T1000 (cell line): ENCODE measurements at places on chromosomes 12 and 14.

DNA sequence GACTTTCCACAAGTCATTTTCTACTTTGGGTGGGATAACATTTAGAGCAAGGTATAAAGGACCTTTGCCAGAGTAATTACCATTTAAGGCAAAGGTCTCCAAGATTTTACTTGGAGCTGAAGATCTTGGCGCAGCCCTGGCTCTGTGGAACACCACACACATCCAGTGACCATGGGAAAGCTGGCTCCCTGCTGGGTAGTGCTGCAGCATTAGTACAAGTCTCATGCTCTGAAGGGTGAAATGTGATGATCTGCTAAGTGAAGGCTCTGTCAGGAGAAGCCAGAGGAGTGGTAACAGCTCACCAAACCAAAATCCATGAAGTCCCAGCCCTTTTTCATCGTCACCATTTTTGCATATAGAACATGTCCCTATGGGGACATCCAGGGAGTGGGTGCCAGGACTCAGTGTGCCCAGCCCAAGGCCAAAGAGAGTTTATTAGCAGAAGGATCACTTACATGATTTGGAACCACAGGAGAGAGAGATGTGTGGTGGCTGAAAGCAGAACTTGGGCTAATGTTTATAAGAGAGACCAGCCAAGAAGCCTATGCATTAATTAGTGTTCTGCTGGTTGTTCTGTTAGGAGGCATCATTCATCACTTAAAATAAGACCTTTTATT is 110.7 kb downstream of the SLC38A6 start:
- no peak for DNase-seq

- no peak for DNase-seq
These were observed 87.3 kb upstream of the RMST start for GRCh38 chr12:97375310-97375709.

GRCh38 chr12:57261428-57261865 is 10.5 kb upstream of the STAC3 start:
- DNase-seq = no peak

GRCh38 chr14:95033682-95034632 is 123.4 kb downstream of the DICER1 start:
- no peak for DNase-seq

DNA sequence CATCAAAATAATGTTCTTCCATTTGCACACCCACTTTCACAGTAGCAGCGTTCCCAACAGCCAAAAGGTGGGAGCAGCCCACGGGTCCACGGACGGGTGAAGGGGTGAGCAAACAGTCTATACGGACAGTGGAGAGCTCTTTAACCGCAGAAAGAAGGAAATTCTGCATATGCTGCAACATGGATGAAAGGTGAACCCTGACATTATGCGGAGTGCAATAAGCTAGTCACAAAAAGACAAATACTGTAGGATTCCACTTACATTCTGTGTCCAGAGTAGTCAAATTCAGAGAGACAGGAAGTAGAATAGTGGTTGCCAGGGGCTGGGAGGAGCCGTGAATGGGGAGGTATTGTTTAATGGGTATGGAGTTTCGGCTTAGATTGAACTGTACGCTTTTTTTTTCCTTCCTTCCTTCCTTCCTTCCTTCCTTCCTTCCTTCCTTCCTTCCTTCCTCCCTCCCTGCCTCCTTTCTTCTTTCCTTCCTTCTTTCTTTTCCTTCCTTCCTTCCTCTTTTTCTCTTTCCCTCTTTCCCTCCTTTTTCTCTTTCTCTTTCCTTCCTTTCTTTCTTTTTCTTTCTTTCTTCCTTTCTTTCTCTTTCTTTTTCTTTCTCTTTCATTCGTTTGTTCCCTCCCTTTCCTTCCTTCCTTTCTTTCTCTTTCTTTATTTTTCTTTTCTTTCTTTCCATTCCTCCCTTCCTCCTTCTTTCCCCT is 15.8 kb upstream of the ANKRD9 start:
- no peak for DNase-seq

GRCh38 chr12:68425998-68426397 is 93.8 kb upstream of the MDM1 start:
- no peak for DNase-seq

DNA sequence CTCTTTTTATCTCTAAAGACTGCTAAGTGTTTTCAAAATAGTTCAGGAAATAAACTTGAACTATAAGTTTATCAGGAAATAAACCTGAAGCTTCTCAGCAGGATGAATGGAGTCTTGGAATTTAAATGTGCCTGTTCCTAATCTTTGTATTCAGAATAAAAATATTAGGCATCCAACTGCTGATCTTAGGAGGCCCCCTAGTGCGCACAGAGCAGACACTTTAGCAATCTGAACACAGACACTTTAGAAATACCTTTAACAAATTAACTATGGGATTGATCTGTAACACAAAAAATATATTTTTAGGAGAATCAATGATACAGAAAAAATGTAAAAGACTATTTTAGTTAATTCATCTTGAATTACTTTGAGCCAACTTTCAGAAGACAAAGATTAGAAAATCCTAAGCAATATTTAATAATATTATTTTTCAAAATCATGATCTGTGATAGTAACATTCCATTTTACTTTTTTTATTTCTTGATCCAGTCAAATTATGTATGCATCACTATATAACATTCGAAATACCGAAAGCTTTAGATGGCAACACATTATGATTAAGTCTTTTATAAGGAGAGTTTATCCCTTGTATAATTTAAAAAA is 80.9 kb downstream of the SLC41A2 start:
- DNase-seq = peak; percentile 9

- DNase-seq = no peak
These were observed 5.1 kb upstream of the LTA4H start for GRCh38 chr12:96040305-96041133.

DNA sequence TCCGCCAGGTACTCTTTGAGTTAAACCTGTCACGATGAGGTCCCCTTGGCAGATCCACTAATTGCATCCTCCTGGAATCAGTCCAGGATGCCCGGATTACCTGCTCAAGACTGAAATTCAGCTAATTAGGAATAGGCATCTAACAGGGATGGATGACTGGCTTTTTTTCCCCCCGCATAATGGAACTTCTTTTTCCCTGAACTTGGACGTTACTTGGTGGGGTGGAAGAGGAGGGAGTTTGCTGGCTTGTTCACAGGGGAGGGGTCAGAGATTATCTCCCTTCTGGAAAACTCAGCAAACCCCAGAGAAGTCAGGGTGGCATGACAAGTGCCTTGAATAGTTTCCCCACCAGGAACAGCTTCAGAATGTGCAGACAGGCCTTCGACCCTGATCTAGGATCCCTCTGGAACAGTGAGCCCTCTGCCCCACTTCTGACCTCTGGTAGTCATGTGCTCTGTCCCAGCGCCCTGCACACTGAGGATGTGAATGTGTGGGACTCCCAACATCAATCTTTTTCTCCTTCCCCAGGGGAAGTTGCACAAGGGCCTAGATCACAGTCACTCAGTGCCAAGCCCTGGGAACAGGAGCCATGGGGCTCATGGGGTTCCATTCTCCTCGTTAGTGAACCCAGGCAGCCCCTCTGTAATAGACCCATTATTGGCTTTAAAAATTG is 142.5 kb downstream of the SMOC1 start:
- no peak for DNase-seq

DNA sequence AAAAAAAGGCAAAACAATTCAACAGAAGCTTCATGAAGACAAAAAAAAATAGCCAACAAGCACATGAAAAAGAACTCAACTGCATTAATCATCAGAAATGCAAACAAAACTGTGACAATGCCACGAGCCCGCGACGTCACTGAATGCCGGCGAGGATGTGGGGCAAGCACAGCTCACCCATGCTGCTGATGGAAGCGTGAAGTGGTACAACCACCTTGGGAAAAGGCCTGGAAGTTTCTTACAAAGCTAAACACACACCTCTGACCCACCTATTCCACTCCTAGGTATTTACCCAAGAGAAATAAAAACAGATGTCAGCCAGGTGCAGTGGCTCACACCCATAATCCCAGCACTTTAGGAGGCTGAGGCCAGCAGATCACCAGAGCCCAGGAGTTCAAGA is 10.5 kb downstream of the BTBD6 start:
- no peak for DNase-seq

DNA sequence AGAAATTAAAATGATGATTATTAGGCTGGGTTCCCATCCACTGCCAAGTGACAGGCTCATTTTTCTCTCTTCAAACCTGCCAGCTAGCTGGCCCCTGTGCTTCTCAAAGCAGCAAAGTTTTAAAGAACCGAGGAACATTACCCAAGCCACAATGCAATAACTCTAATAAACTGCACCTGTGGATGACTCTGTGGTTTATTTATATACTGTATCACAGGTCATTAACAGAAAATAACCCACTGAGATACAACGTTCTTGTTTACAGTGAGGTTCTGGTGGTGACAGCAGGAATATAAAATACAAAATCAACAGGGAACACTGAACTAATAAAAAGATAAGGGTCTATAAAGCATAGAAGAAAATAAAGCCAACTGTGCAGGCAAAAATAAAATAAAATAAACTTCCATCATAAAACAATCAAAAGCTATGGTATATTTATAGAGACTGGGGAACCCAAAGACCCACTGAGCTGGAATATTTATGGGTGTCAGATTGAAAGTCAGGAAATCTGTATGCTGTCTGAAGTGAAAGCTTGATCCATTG is 472.9 kb downstream of the NOVA1 start:
- no peak for DNase-seq

- no peak for DNase-seq
These were observed 64.5 kb downstream of the CRADD start for GRCh38 chr12:93741659-93742109.

DNA sequence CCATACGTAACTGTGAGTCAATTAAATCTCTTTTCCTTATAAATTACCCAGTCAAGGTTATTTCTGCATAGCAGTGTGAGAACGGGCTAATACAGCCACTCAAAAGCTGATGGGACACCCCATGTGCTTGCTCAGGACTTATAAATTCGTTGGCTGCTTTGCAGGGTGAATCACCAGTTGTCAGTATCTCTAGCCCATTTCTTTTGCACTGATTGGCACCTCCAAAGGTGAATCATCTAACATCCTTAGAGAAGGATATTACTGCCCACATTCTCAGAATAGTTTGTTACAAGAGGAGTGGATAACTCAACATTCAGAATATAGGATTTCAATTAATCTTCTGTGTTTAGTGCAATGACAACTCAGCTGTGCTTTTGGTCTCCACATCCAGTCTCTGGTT is 601.5 kb downstream of the KCNH5 start:
- peak; percentile 38 for DNase-seq

DNA sequence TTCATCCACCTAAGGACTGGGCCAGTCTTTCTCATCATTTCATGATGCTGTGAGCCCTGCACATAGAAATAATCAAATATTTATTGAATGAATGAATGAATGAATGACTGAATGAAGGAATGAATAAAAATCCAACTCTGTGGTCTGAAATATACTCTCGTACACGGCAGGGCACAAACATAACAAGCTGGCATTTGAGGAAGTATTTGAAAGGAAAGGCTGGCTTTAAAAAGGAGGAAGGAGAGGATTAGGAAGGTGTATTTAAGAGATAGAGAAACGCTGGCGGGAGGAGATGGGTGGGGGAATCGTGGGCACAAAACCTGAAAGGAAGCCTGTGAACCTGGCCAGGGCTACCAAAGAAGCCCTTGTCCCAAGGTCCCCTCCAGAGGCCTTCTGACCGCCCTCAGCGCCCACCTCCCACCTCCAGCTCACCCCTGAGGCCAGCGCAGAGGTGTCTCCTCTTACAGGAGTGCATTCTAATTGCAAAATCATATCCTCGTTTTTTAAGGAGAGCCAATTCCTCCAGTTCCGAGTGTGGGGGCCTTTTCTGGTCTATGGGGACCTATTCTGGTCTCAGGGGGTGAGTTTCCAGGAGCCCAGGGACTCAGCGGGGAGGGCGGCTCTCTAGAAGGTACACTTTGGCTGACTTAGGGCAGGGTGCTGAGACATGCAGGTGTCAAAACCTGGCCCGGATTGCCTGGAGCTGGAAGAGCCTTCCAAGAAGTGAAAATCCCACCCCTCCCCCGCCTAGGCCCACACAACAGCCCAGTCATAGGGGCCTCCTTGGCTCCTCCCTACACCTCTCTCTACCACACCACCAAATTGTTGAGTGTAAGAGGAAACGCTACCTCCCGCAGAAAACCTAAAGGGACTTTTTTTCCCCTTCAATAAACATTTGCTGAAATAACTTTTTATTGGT is 8.7 kb upstream of the JDP2 start:
- DNase-seq = no peak

DNA sequence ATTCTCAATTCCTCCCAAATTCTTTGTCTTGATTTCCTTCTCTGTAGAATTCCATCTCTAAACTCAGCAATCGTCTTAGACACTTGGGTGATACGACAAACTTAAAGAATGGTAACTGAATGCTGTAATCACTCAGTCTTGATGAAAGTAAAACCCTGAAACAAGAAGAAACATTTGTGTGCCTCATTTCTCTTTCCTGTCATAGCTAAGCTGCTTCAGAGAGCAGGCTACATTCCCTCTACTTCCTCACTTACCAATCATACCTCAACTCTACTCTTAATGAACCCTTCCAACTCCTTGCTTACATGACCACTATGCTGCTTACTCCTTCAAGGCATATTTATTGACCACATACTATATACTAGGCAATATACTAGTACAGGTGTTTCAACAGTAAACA is 8.3 kb downstream of the MAP4K5 start:
- DNase-seq = no peak

GRCh38 chr12:111753144-111753881 is 13.4 kb upstream of the ALDH2 start:
- no peak for DNase-seq

DNA sequence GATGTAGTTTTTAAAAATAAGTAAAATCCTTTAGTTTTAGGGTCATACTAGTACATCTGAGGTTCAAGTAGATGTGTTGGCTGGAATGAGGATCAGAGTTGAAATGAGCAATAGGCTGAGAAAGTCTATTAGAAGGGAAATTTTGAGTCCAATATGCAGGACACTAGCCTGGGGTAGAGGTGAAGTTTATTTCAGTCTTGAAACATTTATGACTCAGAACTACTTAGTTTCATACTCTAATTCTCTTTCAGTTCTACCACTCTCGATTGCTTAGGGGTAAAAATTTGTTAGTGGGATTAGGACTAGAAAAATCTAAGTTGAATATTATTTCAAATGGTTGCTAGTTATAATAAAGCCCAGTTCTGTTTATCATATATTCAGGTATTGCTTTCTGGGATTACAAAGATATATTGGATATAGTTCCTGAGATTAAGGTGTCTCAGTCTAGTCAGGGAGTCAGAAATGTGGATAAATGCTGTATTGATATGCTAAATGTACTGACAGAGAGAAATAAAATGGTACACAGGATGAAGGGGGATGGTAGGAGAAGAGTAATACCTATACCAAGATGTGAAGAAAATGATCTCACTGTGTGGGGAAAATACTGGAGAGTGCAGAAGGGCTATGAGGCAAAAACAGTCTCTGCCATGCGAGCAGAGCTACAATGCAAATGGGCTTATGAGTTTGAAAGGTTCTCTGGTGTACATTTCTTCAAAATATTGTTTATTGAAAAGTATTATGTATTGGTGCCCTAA is 395.8 kb upstream of the FBXO33 start:
- no peak for DNase-seq
